ENCODE measurements at places on chromosomes 1 and 21. TPM values are rescaled to one million over a fixed set of nuclear protein-coding genes. Genes with fewer than 3 reads are reported as not detected.

Gene LCE1F
- not detected for total RNA-seq

Gene YTHDF2
- 69.0 TPM for total RNA-seq

Gene ADCY10
- not detected for total RNA-seq

Gene CRYAA
- total RNA-seq, result not detected

Gene TTC24
- total RNA-seq, result 1.2 TPM

Gene CFAP107
- total RNA-seq, result not detected

Gene AKNAD1
- total RNA-seq, result not detected

Gene CNKSR1
- total RNA-seq, result 0.42 TPM

Gene FAM163A
- 0.21 TPM for total RNA-seq

Gene MYOC
- not detected for total RNA-seq

Gene ZZZ3
- total RNA-seq, result 62.9 TPM

Gene EPS8L3
- not detected for total RNA-seq

Data from mononuclear cell (primary cell).